Colonic mucosa (tissue), 4 donors: ENCODE measurements at places on chromosomes 6 and 20. TPM values are rescaled to one million over a fixed set of nuclear protein-coding genes. Genes with fewer than 3 reads are reported as not detected.
A peak's percentile ranks its signal among the peaks of the same experiment; 100 is the strongest.

DNA sequence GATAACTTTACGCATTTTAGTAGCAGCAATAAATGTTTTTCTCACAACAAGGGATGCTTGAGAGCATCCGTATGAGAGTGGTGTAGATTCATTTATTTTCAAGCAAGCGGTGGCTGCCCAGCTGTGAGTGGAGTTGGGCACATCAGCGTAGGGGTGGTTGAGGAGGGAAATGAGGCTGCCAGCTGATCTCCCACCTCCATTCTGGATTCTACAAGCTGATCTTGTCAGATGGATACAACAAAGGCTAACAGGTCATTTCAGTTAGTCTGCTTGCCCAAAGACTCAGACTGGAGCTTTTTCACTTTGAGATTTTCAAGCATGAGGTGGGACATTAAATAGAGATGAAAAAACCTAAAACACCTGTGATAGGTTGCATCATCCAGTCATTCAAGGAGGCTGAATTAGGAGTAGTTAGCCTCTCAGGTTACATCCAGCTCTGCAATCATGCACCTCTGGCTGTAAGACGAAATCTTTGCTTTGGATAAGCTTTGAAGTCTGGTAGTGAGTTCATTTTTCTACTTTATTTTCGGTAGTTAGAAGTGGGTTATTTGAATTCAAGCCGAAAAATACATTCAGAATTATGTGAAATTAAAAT, 1.9 kb upstream of the BACH2 start:
- H3K27ac ChIP-seq = no peak overlapping the region
- no peak for DNase-seq
- peaks cover 9% of the 10 kb centered on the region for H3K4me1 ChIP-seq
- H3K27me3 ChIP-seq = peaks cover 30% of the 10 kb centered on the region
- no peaks in the 10 kb centered on the region for H3K36me3 ChIP-seq

DNA sequence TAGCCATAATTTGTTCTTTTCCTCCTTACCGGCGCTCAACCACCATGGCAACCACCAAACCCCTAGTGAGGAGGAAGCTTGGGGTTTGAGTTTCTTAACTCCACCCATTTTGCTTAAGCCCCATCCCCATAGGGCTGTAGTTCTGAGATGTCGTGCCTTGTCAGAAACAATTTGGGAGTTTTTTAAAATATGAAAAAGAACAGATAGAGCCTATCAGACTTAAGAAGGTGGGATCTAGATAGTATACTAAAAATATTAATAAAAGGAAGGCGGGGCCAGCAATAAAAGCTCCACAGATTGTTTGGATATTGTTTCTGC, 5.6 kb downstream of the BRD2 start:
- no peaks in the 10 kb centered on the region for H3K27me3 ChIP-seq
- H3K4me1 ChIP-seq = peaks cover 22% of the 10 kb centered on the region
- peak; percentile 64 for DNase-seq
- H3K36me3 ChIP-seq = peaks cover 33% of the 10 kb centered on the region
- H3K4me3 ChIP-seq = peak overlapping the region; percentile 91

Gene POLH
- 12.3 TPM for total RNA-seq

GRCh38 chr20:22407237-22408193, 176.9 kb downstream of the FOXA2 start:
- no peaks in the 10 kb centered on the region for H3K27me3 ChIP-seq
- H3K27ac ChIP-seq = no peak overlapping the region
- H3K4me1 ChIP-seq = no peaks in the 10 kb centered on the region
- H3K36me3 ChIP-seq = no peaks in the 10 kb centered on the region

Gene RALGAPA2
- 66.1 TPM for total RNA-seq

Gene KDM1B
- 43.5 TPM for total RNA-seq

Gene ADAM33
- 6.7 TPM for total RNA-seq

Gene TMEM200A
- 51.4 TPM for total RNA-seq

Gene ZNF335
- total RNA-seq = 11.3 TPM

- no peaks in the 10 kb centered on the region for H3K4me1 ChIP-seq
- no peak for DNase-seq
- no peak overlapping the region for H3K4me3 ChIP-seq
- H3K27me3 ChIP-seq = no peaks in the 10 kb centered on the region
- no peak overlapping the region for H3K27ac ChIP-seq
Measured at GRCh38 chr20:61391812-61392520, 139.9 kb downstream of the CDH4 start.

DNA sequence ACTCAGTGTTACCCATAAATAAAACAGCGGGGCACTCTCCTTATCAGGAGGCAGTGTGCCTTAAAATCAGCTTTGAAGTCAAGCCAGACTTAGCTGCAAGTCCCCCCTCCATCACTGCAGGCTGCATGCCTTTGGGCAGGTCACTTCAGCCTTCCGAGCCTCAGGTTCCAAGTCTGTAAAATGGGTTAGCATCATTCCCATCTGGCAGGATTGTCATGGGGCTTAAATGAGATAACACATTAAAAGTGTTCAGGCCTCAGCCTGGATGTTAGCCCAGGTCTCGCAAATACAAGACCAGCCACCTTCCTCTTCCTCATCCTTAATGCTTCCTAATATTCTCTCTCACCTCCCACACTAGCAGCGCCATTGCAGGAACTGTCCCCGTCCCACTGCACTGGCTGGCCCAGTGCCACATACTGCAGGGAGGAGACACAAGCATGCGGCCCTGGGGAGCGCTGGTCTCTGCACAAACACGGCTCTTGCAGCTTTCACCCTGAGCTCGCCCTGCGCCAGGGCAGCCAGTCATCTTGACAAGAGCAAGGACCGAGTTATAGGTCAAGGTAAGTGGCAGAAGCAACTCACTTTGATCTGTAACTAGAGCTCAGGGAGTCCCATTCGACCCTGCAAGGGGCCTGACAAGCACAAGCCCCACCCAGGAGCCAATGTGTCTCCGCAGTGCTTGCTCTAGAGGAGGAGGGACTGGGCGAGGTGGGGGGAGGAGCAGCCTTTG, 564.6 kb upstream of the AGPAT4 start:
- no peak overlapping the region for H3K4me3 ChIP-seq
- H3K27ac ChIP-seq = no peak overlapping the region
- H3K36me3 ChIP-seq = no peaks in the 10 kb centered on the region
- H3K27me3 ChIP-seq = no peaks in the 10 kb centered on the region
- no peaks in the 10 kb centered on the region for H3K4me1 ChIP-seq

- H3K4me1 ChIP-seq = no peaks in the 10 kb centered on the region
- H3K27ac ChIP-seq = no peak overlapping the region
- no peak for DNase-seq
- H3K36me3 ChIP-seq = no peaks in the 10 kb centered on the region
- no peak overlapping the region for H3K4me3 ChIP-seq
- no peaks in the 10 kb centered on the region for H3K27me3 ChIP-seq
Measured at GRCh38 chr6:26351544-26351953, 13.4 kb upstream of the BTN3A2 start.

Gene ARFGEF3
- total RNA-seq = 22.2 TPM

- no peak overlapping the region for H3K27ac ChIP-seq
- H3K36me3 ChIP-seq = no peaks in the 10 kb centered on the region
- no peak for DNase-seq
- H3K4me1 ChIP-seq = no peaks in the 10 kb centered on the region
Measured at GRCh38 chr6:38554014-38554413, 85.7 kb downstream of the BTBD9 start.

DNA sequence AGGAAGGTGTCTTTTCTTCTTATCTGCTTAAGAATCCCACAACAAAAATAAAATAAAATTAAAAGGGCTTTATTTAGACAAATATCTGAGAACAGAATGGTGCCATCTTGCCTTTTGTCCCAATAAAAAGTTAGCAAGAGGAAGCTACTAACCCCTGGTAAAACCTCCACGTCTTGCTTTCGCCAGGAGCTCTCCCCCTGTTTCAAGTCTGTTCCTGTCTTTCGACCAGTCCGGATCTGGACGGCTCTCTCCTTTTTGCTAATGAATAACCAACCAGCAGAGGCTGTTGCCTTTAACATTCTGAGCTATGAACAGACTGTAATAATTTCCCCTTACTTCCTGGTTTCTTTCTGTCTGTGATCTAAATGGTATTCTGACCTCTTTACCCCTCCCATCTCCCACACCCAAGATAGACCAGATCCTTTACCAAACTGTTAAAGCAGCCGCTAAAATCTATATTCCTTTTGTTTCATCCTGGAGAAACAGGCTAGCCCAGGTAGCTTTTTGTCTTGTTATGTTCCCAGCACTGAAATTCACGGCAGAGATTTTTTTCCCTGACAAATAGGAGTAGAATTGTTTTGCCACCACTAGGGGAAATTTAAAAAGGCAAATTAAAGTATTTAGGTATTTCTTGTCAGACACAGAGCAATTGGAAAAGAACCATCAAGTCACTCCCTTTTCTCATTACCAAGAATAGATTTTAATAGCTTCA, at the start of gene FRK:
FRK (minus strand) TSS at position 320 of the 712 bp plus-strand sequence. CDS start 580 bp downstream, outside the sequence.
- no peaks in the 10 kb centered on the region for H3K36me3 ChIP-seq
- peak; percentile 86 for DNase-seq
- H3K4me1 ChIP-seq = no peaks in the 10 kb centered on the region

GRCh38 chr6:78025502-78025901, 372.7 kb downstream of the MEI4 start:
- no peak overlapping the region for H3K27ac ChIP-seq
- no peaks in the 10 kb centered on the region for H3K27me3 ChIP-seq
- no peaks in the 10 kb centered on the region for H3K4me1 ChIP-seq
- no peaks in the 10 kb centered on the region for H3K36me3 ChIP-seq

Gene TMEM242
- total RNA-seq = 11.9 TPM

DNA sequence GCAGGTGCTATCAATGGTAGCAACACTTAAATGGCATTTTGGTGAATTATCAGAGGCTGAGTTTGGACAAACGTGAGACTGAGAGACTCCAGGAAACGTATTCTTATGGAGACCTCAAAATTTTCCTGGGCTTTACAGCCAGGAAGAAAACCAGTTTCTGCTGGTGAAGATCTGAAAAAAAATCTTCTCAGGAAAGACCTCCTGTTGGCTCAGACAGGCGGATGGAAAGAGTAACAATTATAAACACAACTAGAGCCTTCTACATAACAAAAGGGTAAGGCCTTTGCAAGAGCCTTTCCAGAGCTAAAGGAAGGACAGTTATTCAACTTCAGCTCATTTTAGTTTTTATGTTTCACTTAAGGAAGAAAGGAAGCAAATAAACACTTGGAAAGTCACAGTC, 274.4 kb downstream of the THBS2 start:
- H3K27me3 ChIP-seq = no peaks in the 10 kb centered on the region
- no peak overlapping the region for H3K27ac ChIP-seq
- no peaks in the 10 kb centered on the region for H3K36me3 ChIP-seq
- no peaks in the 10 kb centered on the region for H3K4me1 ChIP-seq
- no peak overlapping the region for H3K4me3 ChIP-seq

Gene OSER1
- total RNA-seq = 23.3 TPM

DNA sequence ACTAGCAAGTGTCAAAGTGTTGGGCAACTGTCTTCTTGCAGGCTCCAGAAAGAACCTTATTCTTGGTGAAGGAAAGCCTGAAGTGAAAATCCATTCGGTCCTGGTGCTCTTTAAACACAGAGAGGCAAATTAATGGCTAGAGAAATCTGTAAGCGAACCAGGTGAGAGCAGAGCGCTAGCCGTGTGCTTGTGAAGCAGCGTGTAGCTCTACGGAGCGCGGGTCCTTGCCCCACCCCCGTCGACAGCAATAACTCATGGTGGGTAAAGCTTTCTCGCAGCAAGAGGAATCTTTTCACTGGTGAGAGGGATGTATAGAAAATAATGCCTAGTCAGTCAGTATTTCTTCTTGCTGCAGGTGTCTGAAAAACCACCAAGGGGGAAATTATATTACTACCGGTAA, 37.0 kb upstream of the EMILIN3 start:
- peaks cover 4% of the 10 kb centered on the region for H3K36me3 ChIP-seq
- H3K27ac ChIP-seq = no peak overlapping the region
- no peak for DNase-seq
- H3K4me3 ChIP-seq = no peak overlapping the region

DNA sequence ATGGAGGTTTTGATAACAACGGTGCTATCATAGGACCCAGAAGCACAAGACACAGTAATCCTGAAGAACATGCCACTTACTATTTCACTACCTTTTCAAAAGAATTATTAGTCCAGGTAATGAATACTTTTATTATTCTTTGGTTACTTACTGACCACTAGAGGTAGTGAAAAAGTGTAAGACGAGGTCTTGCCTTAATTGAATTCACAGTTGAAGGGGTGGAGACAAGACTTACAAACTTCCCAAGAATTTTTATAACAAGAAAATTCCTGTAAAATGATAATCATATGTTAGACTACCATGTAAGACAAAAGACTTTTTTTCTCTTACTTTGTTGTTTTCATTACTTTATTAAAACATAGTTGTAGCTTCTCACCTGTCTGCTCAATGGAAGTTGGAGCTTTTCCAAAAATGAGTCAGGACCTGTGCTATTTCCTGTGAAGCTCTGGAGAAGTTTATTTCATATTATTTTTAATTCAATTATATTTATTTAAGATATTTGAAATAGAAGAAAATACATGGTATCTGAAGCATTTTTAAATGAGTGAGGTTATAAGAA, 52.4 kb downstream of the DOP1A start:
- no peak overlapping the region for H3K27ac ChIP-seq
- no peaks in the 10 kb centered on the region for H3K27me3 ChIP-seq
- no peak for DNase-seq
- no peaks in the 10 kb centered on the region for H3K4me1 ChIP-seq
- no peak overlapping the region for H3K4me3 ChIP-seq

- no peaks in the 10 kb centered on the region for H3K27me3 ChIP-seq
- H3K27ac ChIP-seq = no peak overlapping the region
- no peaks in the 10 kb centered on the region for H3K4me1 ChIP-seq
- H3K36me3 ChIP-seq = no peaks in the 10 kb centered on the region
- DNase-seq = no peak
Measured at GRCh38 chr6:1144842-1145767, 166.8 kb upstream of the FOXQ1 start.

- no peaks in the 10 kb centered on the region for H3K4me1 ChIP-seq
- H3K36me3 ChIP-seq = no peaks in the 10 kb centered on the region
- no peak overlapping the region for H3K4me3 ChIP-seq
- no peak for DNase-seq
- no peak overlapping the region for H3K27ac ChIP-seq
Measured at GRCh38 chr20:22995923-22996322, 39.2 kb upstream of the SSTR4 start.

GRCh38 chr6:32109114-32109764, at the start of gene TNXB:
Gene TNXB (minus strand): TSS chr6:32109338. CDS start chr6:32098198, 11,140 bp downstream.
- no peaks in the 10 kb centered on the region for H3K36me3 ChIP-seq
- H3K27me3 ChIP-seq = no peaks in the 10 kb centered on the region

- H3K36me3 ChIP-seq = no peaks in the 10 kb centered on the region
- H3K4me3 ChIP-seq = no peak overlapping the region
- DNase-seq = no peak
- no peaks in the 10 kb centered on the region for H3K4me1 ChIP-seq
- H3K27ac ChIP-seq = no peak overlapping the region
- H3K27me3 ChIP-seq = no peaks in the 10 kb centered on the region
Measured at GRCh38 chr6:2596222-2596621, 154.5 kb downstream of the MYLK4 start.

- H3K27me3 ChIP-seq = no peaks in the 10 kb centered on the region
- DNase-seq = no peak
- H3K4me3 ChIP-seq = no peak overlapping the region
- H3K36me3 ChIP-seq = no peaks in the 10 kb centered on the region
- H3K27ac ChIP-seq = no peak overlapping the region
- no peaks in the 10 kb centered on the region for H3K4me1 ChIP-seq
Measured at GRCh38 chr6:144715344-144715743, 430.2 kb downstream of the UTRN start.
